ENCODE measurements at places on chromosomes 1 and 21.

DNA sequence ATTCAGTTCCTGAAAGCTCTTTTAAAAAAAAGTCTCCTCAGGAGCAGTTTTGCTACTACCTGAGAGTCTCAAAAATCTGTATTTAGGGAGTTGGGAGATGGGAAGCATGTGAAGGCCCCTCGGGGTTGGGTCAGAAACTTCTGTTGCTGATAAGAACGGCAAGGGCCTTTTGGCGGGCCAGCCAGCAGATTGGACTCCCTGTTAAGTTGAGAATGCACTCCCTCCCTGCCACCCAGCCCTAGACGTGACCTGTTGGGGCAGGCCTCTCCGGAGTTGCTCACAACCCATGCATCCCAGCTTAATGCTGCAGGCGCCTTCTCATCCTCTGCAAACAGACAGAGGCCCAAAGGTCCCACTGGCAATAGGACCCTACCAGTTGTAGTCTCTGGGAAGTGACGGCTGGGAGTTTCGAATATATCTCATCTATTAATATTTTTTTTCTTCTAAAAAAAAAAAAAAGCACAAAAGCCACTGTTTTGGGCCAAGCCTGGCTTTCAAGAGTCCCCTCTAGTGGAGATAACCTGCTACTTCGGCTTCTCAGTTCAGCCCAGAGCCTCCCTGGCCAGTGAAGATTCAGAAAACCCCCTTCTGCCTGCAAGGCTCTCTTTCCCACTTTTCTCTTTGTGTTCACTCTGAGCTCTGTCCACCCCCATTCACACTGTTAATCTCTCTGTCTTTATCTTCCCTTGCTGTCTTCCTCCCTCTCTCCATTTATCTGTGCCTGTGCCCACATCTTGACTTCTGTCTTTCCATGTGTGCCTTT lies 5.3 kb downstream of the PLXNA2 start:
- DNase-seq: no peak

- no peak for DNase-seq
Observed at GRCh38 chr1:64405833-64406232, 64.1 kb upstream of the CACHD1 start.

DNA sequence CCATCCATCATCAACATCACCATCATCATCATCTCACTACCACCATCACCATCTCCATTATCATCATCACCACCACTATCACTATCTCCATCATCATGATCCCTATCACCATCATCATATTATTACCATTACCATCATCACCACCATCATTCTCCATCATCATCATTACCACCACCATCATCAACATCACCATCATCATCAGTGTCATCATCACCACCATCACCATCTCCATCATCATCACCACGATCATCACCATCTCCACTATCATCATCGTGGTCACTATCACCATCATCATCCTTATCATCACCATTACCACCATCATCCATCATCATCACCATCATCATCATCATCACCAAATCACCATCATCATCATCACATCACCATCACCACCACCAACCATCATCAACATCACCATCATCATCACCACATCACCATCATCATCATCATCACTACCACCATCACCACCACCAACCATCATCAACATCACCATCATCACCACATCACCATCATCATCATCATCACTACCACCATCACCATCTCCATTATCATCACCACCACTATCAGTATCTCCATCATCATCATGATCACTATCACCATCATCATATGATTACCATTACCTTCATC lies 202.1 kb upstream of the VAMP3 start:
- no peak for DNase-seq

DNA sequence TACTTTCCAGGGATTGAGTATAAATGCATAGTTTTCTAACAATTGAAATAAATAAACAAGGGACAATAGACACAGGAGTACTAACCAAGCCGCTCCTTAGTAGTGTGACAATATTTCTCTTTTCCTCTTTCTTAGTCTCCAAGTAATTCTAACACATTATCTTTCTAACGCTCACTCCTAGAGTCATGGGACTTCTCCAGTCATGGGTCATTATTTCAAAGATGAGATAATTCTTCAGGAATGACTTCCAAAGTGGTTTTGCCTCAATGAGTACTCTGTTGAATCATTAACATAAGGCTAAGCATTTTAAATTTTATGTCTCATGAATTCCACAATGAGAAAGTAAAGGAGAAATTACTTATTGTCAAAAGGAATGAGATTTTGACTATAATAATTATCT lies 605.8 kb upstream of the ADAMTS5 start:
- no peak for DNase-seq

DNA sequence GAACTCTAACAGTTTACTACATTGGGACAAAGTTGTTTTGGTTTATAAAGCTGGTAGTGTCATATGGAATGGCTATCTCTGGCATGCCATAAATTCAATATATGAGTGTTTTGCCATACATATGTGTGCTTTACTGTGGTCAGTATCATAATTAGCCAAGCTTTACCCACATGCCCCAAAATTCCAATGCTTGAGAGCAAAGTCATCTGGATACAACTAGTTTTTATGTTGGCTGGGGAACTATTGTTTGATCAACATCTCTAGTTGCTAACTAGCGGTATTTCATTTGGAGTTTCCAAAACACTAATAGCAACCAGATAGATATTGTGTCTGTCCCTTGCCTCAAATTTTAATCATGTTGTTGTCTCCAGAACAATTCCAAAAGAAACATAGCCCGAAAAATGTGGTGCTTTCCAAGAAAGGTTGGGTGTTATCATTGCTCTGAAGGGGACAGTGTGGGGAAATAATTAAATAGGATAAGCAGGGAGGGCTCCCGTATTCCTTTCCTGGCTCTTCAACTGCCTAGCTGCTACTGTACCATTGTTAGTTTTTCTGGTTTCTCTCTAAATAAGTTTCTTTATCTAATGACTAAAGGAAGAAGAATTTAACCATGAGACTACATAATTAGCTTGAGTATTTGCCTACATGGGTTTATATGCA lies 136.1 kb downstream of the TGFB2 start:
- no peak for DNase-seq

DNA sequence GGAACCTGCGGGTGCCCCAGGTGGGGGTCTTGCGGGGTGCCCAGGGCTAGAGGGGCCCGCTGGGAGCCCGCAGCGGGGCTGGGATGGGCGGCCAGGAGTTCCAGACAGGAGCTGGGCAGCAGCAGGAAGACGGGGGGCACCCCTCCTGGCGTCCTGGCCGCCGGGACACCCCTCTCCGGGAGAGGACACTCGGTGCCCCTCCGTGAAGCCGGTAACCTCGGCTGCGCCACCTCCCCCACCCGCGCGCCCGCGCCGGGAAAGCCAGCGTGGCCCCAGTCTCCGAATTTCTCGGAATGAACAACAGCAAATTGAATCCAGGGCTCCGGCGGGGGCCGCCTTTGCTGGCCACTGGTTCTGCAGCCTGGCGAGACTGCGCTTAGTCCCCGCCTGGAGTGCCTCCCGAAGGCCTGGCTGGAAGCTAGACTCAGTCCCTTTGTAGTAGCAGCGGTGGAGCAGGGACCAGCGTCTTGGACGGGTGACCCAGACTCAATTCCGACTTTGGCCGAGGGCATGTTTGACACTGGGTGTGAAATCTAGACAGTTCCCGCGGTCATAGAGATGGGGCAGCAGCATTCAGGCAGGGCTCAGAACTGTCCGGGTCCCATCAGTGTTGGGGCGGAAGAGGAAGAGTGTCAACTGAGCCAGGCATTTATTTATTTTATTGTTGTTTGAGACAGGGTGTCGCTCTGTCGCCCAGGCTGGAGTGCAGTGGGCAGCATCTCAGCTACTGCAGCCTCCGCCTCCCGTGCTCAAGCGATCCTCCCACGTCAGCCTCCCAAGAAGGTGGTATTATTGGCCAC lies 773 bp downstream of the IFNGR2 start:
- DNase-seq: no peak

- DNase-seq: no peak
Observed at GRCh38 chr1:159083013-159083412, 6.4 kb upstream of the AIM2 start.

GRCh38 chr1:48266576-48266975 lies 44.1 kb downstream of the SLC5A9 start:
- no peak for DNase-seq

DNA sequence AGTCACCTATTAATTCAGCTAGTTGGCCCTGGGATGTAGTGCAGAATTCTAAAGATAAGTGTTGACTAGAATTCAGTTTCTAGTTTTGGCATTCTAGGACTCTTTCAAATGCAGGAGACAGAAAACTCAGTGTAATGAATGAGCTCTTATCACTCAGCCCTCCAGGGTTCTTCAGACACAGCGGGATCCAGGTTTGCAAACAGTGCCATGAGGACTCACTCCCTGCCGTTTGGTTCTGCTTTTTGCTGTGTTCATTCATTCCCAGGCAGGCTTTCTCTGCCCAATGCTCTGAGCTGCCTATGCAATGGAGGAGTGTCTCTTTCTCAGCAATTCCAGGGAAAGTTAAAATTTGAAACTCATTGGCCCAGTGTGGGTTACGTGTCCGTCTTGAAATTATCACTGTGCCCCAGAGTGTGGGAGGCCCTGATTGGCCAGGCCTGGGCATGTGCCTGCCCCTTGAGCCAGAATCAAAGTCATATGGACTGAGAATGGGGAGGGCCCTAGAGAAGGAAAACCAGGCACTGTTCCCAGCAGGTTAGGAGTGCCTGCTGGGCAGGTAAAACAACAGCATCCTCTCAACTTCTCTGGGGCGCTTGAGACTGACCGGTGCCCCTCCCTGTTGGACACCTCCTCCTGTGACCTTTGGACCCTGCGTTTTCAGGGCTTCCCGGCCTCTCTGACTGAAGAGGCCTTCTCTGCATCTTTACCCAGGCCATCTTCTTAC lies 43.4 kb downstream of the TMEM51 start:
- DNase-seq: no peak

DNA sequence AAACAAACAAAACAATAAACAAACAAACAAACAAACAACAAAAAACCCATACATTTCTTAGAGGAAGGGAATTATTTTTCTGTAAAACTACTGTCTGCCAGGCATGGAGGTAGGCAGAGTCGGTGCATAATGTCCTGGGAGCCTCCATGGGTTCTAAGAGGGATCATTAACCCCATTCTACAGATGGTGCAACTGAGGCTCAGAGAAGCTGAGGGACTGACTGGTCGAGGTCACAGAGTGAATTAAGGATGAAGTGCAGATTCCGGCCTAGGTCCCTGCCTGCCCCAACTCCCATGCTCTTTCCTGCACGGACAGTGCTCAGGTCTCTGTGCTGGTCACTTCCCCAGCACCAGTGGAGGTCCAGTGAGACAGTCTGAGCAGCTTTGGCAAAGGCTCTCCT lies 15.8 kb upstream of the WNT4 start:
- DNase-seq: no peak

DNA sequence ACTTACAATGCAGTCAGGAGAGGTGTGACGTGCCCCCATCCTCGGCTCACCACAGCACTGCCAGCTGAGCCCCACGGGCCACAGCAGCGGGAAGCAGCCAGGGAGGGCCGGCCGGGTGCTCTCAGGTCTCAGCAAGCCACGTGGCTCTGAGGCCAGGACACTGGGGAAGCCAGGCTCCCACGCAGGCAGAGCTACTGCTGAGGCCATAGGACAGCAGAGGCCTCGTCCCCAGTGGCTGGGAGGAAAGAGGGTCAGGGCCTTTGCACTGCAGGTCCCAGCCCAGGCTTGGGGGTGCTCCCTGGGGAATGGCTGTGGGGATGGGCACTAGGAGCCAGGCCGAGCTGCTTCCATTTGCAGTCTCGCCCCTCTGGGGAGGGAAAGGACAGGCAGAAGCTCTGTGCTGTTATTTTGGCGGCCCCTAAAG lies 5.8 kb downstream of the LRRC47 start:
- no peak for DNase-seq

GRCh38 chr1:154772056-154772455 lies 98.0 kb downstream of the KCNN3 start:
- no peak for DNase-seq

- DNase-seq: no peak
Observed at GRCh38 chr1:27301582-27302199, 20.3 kb upstream of the TMEM222 start.

DNA sequence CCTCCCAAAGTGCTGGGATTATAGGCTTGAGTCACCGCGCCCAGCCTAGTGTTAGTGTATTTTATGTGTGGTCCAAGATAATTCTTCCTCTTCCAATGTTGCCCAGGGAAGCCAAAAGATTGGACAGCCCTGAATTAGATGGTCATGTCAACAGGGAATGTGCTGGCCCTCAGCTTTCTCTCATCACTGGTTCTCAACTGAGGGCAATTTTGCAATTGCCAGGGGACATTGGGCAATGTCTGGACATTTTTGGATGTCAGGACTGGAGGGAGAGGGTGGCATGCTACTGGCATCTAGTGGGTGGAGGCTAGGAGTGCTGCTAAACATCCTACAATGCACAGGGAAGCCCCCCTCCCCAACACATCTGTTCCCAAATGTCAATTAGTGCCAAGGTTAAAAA lies 95.0 kb downstream of the LAMC2 start:
- DNase-seq: no peak

DNA sequence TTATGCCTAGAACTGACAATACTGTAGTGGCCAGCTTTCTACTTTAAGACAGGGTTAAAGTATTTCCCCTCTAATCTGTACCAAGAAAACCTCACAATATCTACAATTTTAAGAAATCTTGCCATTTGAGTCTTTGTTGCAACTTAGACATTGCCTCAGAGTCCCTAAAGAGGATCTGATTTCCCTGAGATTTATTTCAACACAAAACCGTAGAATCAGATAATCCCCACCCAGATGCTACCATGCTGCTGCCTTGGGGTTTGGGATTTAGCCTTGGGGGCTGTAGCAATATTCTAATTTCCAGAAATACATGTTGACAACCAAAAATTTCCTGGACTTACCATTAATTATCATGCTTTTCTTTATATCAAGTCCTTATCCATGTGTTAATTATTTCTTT lies 50.3 kb upstream of the DENND1B start:
- no peak for DNase-seq

GRCh38 chr1:94182191-94182590 lies 55.2 kb downstream of the ARHGAP29 start:
- no peak for DNase-seq

DNA sequence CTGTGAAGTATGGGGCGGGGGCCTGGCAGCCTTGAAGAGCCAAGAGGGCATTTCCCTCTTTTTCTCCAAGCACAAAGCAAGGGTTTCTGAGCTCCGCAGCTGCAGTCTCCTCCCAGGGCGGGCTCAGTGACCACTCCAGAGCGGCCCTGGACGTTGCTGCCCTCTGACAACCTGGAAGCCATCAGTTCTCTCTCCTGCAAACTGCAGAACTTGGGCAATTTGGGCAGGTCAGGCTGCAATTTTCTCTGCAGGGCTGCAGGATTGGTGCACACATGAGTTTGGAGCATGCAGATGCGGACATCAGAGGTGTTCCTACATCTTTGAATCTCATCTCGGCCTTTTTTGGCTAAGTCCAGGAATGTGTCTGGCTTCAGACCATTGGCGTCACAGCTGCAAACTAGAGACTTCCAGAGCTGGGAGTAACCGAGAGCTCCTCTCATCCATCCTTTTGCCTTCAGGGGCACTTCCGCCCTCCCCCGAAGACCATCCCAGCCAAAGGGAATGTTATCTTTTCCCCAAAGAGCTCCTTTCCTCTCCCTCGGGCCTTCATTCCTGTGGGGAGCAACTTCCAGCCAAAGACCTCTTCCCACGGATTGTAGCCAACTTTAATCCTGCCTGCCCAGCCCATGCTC lies 139.6 kb upstream of the WNT4 start:
- no peak for DNase-seq

Measured in activated naive CD4-positive, alpha-beta T cell (primary cell).